Chondrocyte (in vitro differentiated cells): ENCODE measurements at places on chromosomes 13 and 19. TPM values are rescaled to one million over a fixed set of nuclear protein-coding genes. Genes with fewer than 3 reads are reported as not detected.

FXYD3 gene
- not detected in 3 replicates for total RNA-seq

PRX gene
- total RNA-seq: 3.6 to 4.9 TPM (median 4.5 TPM) in 3 replicates

SIAH3 gene
- 0.02 TPM in 1 of 3 replicates, not detected in the others for total RNA-seq

SLC25A41 gene
- 0.20 TPM in 1 of 3 replicates, not detected in the others for total RNA-seq

DNA sequence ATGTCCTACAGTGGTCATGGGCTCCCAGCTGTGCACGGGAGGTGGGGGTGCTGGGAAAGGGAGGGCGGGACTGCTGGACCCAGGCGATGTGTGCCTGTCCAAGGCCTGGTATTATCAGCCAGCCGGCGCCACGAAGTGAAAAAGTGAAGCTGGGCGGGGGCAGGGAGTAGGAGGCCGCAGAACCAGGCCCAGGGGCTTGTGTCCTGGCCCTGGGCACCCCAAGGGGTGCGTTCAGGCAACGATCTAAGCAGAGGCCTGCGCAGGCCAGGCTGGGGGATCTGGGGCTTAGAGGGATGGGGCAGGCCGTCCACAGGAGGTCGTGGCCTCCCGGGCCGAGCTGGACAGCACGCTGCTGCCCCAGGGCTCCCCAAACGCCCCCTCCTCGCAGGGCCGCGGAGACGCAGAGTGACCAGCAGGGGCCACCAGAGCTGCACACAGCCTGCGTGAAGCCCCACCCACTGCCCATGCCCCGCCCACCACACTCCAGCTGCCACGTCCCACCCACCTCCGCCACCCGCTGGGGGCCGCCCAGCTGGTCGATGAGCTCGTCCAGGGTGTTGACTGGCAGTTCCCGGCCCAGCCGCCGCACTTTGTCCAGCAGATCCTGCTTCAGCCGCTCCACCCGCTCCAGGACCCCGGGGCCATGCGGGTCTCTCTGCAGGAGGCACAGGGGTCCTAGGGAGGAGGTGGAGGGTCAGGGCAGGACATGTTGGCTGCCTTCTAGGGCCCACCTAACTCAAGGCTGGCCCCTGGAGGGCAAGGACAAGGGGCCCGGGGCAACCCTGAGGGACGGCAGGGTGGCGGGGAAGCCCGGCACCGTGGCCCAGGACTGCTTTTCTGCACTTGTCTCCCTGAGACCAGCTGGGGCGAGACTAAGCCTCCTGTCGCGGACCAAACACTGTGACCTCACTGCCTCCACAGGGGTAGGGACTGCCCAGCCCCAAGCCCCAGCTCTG is 9.5 kb downstream of the GPX4 start:
- no peak for DNase-seq

DNA sequence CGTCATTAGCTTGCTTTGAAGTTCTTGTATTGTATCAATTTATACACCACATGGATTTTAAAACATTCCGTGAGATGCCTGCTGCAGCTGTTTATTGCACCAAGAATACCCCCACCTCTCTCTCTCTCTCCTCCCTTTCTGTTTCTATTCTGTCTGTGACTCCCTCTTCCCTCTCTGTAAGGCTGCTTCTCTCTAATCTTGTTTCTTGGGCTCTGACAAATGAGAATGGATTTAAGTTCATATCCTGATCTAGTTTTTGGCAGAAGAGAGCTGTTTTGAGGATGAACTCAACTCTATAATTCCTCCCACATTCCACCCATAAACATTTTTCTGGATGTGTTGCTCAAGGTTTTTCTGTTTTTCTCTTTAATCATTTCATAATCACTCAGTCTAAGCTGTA is 144.3 kb upstream of the FRY start:
- DNase-seq: no peak

DNA sequence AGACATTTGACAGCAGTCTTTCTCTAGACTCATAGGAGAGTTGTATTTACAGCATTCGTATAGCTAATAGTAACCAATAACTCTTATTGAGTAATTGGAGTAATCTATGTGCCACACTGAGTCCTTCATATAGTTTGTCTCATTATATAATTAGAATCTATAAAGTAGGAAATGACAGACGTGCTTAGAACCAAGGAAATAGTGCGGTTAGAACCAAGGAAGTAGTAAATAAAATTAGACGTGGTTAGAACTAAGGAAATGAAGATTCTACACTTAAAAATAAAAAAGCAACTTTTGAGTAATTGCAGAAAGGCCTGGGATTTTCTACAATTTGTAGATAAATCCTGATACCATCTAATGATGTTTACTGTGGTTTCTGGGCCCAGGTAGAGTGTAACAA is 107.8 kb upstream of the TNFSF11 start:
- no peak for DNase-seq

DNA sequence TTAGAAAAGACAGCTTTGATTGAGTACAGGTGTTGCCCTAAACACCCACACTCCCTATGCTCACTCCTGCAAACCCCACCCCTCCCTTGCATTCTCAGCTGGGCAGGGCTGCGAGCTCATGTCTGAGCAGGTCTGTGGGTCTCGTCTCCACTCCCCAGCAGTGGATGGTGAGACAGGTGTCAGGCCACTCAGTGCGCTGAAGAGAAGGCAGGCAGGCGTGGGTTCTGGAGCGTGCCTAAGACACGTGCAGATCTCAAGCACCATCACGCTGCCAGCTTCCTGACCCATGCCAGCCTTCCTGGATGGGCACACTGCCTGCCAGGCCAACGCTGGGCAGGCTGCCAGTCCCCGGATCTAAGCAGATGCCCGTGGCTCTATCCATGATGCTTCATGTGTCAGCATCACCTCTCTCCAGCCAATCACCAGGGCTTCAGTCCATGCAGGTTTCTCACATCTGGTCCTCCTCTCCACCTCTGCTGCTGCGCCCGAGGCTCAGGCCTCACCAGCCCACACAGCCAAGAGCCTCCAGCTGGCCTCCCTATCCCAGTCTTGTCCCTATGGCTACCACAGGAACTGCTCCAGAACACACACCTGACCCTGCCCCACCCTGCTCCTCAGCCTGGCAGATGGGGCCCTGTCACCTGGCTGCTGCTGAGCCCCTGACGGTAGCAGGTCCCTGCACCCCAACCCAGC is 42.6 kb downstream of the EPS15L1 start:
- DNase-seq: no peak

- DNase-seq: no peak
These were observed 18.9 kb downstream of the SPINT2 start for GRCh38 chr19:38283271-38283670.

DNA sequence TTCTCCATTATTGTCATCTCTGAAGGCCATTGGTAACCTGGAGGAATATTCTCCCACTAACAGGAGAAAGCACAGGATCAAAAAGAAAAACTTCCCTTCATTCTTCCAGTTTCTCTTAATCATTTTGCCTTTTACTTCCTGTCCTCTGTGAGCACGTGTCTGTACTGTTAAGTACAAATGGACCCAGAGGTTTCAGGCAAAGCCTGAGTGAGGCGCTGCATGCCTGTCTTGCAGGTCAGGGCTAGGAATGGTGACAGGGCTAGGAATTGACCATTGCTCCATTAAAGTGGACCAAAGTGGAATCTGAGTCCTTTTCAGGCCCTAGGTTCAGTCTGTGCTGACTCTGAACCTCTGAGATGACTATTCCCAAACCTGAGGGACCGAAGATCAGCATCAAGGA is 326.7 kb downstream of the SHISA2 start:
- DNase-seq: no peak
